ENCODE measurements at places on chromosomes 6 and 20.

DNA sequence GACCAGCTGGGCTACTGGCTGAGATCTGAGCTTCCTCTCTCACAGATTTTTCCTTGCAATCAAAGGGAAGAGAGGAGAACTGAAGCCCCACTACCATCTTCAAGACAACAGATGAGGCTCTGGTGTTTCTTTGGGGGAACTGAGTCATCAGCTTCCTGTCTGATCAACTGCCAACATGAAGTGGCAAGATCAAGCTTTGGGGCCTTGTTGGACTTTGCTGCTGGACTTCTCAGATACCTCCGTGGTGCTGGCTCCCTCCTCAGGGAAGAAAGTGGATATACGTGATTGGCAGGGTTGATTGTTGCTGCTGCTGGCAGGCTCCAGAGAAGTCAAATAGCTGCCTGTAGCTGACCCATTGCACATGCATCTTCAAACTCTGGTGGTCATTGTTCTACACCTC, 3.6 kb upstream of the TOX2 start:
- no peak for DNase-seq

DNA sequence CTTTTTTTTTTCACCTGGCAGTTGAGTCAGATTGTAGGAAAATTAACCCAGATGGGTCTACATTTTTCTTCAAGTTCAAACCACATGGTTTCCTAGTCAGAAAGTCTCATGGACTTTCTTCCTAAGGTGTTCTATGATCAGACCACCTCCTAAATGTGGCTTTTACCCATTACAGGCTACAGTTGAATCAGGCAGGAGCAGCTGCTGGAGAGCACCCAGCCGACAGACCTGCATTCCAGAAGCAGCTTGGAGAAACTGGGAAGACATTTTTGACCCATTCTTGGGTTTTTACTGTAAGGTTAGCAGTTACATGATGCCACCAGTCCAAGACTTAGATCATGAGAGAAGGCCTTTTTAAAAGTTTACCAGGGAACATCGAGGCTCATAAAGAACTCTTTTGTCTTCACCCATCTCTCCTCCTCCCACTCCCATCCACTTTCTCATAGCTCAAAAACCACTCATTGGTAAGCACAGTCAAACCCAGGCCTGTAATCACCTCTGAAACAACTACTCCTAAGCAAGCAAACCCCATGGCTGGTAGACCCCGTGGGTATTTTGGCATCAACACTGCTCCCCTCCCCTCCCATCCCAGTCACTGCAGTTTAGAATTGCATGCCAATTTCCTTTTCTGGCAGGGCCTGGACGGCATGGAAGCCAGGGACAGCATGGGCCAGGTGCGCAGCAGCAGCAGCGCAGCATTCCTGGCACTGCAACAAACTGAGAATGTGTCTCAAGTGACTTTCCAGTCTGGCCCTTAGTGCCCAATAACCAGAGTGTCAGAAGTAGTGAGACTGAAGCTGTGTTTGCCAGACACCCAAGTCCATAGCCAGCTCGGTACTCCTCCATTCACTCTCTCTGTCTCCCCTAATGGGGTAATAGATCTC, 113.7 kb downstream of the CLIC5 start:
- no peak for DNase-seq

- DNase-seq, result no peak
These were observed 11.9 kb downstream of the VSTM2L start for GRCh38 chr20:37914672-37915433.

DNA sequence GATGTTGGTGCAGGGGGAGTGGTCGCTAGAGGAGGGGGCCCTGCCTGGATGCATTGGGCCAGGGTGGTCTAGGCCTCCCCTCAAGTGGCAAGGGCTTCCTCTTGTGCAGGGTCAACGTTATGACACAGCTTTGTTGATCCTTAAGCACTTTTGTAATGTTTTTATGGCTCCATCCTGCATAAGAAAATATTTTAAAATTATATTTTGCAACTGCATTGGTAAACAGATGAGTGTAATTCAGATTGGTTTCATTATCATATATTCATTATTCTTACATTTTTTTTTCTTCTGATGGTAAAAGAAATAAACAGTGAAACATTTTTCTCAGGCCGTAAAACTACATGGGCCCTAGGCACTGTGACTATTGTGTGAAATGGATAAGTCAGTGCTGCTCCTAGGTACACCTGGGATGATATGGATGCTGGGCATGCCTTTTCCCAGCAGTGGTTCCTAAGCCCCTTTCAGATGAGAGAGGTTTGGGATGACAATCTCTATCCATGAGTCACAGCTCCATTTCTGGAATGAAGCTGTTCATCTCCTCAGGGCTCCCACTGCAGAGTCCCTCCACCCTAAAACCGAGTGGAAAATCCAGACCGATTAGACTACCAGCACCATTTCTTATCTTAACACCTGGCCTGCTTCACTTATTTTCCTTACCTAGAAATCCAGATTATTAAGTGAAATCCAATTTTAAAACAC, 5.8 kb upstream of the SIM1 start:
- no peak for DNase-seq
